ENCODE measurements at places on chromosomes 4 and X. TPM values are rescaled to one million over a fixed set of nuclear protein-coding genes. Genes with fewer than 3 reads are reported as not detected.

DNA sequence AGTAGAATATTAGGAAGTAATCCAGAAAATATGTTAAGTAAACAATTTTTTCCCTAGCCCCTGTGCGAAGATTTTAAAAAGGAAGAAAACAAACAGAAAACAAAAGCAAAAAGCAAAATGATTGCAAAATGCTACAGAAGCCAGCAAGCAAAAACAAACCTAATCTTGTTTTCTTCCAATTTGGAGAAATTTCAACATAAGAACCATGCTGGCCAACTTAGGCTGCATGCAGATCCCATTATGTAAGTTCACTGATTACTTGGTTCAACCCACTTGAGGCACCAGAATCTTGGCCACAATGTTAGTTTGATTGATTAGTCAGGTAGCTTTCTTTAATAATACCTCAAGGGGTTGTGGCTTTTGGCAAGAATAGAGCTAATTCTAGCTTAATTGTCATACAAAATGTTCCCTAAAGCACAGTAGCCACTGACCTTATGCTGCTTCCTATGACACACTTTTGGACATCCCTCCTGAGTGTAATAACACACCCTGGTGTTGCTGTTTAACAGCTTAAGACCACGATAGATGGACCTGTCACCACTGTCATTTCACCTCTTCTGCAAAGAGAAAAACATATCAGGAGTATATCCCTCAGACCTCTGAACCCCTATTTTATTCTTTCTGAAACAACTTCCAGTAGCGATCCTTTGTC lies 2342.1 kb downstream of the PCDH7 start:
- no peak for DNase-seq

Gene ARHGAP6
- 3.4 TPM for total RNA-seq

Gene BEX5
- 4.7 TPM for total RNA-seq

Gene UGT2B10
- not detected for total RNA-seq
